NCI-H446 (cell line): ENCODE measurements at places on chromosomes 13 and 19.

GRCh38 chr19:1855040-1855827, 7.0 kb upstream of the REXO1 start:
- peak; percentile 39 for DNase-seq

- DNase-seq: no peak
These were observed 257 bp downstream of the KCTD12 start for GRCh38 chr13:76886005-76886291.

DNA sequence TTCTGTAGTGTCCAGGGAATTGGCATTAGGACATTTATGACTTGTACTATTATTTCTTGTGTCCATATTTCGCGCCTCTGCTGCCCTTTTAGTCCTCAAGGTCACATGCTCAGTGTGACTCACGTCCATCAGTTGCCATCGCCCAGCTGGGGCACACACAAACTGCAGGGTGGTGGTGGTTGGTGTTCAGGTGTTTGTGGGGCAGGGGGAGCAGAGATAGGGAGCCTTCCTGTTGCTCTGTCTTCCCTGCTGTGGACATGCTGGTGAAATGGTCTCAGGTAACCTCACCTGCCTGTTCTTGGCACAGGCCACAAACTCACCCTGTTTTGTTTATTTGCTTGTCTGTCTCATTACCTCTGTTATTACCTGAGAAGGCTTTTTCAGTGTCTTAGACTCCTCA, 22.4 kb downstream of the PRR12 start:
- DNase-seq: no peak

DNA sequence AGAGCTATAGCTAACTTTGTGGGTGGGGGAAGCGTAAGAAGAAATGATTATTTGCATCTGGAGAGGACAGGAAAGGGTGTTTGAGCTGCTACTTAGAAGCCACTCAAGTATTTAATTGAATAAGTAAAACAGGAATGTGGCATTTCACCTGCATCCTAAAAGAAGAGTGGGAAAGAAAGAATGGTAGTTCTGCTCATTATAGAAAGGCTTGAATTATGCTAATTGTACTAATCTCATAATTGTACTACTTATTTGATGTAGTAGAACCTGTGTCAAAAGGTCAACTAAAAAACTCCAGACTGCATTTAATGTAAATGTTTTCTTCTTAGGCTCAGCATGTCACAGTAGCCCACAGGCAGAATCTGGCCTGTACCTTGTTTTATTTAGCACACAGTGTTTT, 113.6 kb downstream of the RNF17 start:
- DNase-seq: no peak

- no peak for DNase-seq
These were observed 20.9 kb downstream of the TECR start for GRCh38 chr19:14550201-14550754.
